ENCODE measurements at places on chromosomes 6 and 20.

- no peak for DNase-seq
These were observed 838.4 kb downstream of the QKI start for GRCh38 chr6:164252948-164253347.

GRCh38 chr20:20295621-20296498 lies 72.0 kb upstream of the INSM1 start:
- no peak for DNase-seq

DNA sequence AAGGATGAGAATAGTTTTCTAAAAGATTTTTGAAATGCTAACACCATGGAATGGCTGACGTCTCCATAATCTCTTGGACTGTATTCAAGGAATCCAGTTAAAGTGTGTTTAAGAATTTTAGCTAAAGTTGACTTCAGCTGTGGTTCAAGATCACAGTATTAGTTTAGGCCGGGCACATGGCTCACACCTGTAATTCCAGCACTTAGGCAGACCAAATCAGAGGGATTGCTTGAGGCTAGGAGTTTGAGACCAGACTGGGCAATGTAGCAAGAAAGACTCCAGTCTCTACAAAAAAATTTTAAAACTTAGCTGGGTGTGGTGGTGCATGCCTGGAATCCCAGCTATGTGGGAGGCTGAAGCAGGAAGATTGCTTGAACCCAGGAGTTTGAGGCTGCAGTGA lies 68.2 kb downstream of the RFPL4B start:
- DNase-seq = no peak

GRCh38 chr6:98974309-98974708 lies 26.6 kb upstream of the FBXL4 start:
- no peak for DNase-seq

- DNase-seq = peak; percentile 98
These were observed 20.6 kb upstream of the SIRPA start for GRCh38 chr20:1874450-1875182.

DNA sequence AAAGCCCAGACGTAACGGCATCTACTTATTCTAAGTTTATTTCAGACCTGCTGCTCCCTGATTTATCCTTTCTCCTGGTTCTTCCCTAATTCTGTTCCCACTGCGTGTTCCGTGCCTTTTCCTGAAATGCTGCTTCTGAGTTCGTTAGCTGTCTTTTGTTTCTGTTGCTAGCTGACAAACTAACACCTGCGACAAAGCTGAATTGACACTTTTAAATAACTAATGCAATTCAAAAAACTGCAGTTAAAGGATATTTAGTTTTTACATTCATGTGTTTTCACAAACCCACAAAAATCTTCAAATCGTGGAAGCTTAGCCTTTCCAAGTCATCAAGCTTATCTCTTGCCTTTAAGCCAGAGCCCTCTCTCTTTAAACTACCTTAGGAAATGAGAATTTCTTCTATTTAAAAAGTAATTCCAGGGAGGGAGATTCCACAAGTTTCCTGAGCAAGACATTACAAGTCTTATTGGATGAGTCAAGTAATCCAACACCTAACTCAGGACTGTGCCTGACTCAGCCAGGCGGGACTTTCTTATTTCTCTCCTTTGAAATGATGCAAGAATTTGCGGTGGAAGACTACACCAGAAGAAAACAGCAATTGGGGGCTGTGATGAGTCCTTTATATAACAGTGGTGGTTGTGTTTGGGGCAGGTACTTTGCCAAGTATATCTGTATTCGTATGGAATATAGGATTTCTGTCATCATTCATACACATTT lies 6.3 kb downstream of the ADTRP start:
- DNase-seq = peak; percentile 42

DNA sequence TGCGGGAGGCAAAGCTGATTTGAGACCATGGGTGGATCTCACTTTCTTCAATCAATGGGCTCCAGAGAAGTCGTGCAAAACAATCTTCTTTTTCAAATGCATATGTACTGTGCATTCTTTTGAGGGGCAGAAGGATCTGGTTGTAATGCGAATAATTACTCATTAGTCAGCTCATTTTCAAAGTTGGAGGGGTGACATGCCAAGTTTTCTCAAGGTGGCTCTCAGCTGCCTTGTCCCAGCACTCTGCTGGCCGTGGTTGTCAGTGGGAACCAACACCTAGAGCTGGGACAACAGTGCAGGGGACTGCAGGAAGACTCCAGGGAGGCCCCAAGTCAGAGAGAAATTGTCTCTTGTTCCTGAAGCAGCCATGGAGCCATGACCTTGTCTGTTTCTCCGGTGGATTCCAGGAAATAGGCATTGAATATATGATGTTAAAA lies 25.3 kb downstream of the MYT1 start:
- DNase-seq = no peak

Data from inflammatory macrophage (primary cell).